ENCODE measurements at places on chromosomes 4 and X.
A peak's percentile ranks its signal among the peaks of the same experiment; 100 is the strongest.

- DNase-seq: no peak
These were observed 76.4 kb upstream of the PGRMC2 start for GRCh38 chr4:128363966-128364365.

DNA sequence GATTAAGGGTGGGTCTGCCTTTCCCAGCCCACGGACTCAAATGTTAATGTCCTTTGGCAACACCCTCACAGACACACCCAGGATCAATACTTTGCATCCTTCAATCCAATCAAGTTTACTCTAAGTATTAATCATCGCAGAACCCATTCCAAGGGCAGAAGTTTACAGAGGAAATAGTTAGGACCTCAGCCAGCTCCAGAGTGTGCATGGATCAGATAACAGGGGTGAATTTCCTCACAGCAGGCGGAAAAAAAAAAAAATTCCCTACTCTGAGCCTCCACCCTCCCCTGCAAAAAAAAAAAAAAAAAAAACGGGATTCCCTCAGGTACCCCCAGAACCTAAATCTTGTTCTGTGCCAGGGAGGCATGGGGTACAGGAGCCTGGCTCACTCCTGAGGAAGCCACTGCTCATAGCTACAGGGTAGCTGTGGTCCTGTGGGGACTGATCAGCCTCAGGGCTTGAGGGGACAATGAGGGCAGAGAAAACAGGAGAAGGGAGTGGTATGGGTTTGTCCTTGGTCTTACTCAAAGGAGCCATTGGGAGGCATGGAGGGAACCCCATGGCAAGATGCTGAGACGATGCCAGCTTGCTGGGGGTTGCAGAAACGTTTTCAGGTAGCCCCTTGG lies 113.0 kb downstream of the DHRSX start:
- no peak for DNase-seq

- DNase-seq: peak; percentile 65
These were observed 110.5 kb downstream of the ANXA3 start for GRCh38 chr4:78661921-78662521.

DNA sequence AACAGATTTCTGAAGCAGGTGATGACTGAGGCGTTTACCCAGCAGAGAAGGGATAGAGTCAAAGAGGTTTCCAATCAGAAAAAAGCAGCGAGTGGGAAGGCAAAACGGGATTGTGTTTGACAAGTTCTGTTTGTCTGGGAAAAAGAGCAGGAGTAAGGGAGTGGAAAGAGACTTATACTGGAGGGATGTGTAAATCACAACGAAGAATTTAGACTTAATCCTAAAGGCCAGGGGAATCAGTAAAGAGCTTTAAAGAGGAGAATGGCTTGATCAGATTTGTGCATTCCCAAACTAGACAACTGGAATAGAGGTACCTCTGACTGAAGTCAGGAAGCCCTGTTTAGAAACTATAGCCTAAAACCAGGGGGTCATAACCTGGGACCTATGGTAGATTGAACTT lies 31.5 kb upstream of the LRBA start:
- DNase-seq: no peak

DNA sequence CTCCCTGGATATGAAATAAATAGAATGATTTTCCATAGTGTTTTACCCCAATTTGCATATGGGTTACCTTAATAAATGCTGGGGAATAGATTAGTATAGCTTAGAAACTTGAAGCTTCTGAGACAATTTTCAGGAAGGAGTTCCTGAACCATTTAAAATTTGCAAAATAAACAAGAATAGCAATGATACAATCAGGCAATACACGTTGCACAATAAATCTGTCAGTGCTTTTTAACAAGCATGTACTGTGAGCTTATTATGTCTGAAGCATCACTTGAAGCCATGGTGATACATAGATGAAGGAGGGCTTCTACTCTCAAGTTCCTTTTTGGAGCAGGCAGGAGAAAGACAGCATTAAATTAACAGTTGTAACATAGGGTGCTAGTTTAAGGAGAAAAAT lies 84.2 kb upstream of the WDFY3 start:
- DNase-seq: no peak

GRCh38 chr4:185396724-185397385 lies at the start of gene ANKRD37:
TSS of gene ANKRD37 (plus strand) at chr4:185396841. CDS start at chr4:185396924, 83 bp downstream.
- DNase-seq: peak; percentile 20

DNA sequence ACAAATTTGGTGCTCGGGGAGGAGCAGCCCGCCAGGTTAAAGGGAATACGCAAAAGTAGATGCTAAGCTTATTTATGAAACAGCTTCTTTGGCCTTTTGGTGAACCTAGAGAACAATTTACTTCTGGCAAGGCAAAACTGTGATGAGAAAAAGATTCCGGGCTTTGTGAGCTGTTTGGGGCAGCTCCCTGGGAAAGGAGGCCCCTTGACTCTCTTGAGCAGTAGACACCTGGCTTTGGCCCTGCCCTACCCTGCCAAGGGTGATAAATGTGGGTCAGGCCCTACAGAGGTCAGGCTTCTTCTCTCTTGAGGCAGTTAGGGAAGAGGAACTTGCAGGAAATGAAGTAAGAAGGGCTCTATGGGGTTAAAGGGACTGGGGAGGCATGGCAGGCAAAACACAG lies 509.6 kb downstream of the MID1IP1 start:
- no peak for DNase-seq

GRCh38 chrX:21412883-21413282 lies 38.7 kb downstream of the CNKSR2 start:
- no peak for DNase-seq

GRCh38 chr4:110198049-110198434 lies 373 bp downstream of the ELOVL6 start:
- DNase-seq: no peak

GRCh38 chrX:86369847-86370630 lies 221.8 kb downstream of the DACH2 start:
- no peak for DNase-seq

DNA sequence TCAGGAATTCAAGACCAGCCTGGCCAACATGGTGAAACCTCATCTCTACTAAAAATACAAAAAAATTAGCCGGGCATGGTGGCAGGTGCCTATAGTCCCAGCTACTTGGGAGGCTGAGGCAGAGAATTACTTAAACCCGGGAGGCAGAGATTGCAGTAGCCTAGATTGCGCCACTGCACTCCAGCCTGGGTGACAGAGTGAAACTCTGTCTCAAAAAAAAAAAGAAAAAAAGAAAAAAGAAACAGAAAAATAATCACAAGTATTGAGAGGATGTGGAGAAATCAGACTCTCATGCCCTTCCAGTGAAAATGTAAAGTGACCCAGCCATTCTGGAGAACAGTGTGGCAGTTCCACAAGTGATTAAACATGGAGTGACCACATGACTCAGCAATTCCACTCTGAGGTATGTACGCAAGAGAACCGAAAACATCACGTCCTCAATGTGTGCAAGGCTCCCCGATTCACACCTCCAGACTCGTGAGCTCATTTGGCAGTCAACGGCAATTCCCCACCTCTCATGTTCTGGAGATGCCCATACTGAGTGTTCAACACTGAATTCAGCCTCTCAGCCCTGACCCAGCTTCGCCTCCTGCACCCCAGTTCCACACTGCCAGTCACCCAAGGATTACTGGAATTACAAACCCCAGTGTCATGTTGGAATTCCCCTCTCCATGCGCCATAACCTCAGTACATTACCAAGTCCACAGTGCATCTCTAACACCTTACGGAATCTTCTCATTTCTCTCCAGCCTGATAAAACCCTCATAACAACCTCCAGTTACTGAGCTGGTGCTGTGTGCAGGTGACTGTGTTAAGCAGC lies 21.1 kb downstream of the ACOX3 start:
- no peak for DNase-seq

GRCh38 chr4:155629183-155629825 lies 37.3 kb upstream of the GUCY1A1 start:
- DNase-seq: no peak

DNA sequence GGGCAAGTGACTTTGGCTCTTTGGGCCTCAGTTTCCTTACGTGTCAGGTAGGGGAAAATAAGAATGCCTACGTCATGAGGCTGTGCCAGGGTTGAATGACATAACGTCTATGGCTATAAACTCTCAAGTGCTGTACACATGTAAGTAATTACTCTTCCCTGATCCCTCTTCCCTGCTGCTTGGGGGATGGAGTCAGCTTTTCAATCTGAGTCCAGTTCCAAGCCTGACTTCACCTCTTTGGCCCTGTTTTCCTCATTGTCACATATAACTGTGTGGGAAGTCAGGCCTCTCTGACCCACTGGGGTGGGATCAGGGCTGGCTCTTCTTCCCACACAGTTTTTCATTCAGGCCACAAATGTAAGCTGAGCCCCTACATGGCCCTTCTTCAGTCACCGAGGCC lies 11.4 kb upstream of the CITED1 start:
- no peak for DNase-seq

DNA sequence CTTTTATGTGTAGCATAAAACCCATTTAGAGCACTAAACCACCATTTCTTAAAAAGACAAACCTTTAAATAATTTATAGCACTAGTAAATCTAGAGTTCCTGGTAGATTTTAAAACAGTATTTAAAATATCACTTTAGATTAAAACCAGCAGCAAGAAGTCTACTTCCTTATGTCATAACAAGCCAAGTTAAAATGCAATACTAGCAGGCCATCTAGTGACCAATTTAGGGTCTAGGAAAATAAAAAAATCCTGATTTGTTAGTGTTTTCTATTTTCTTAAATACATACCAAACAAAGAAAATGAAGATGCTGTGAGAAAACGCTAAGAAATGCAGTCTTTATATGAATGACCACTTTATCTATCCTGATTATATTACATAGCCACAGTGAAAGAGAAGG lies 53.9 kb downstream of the PAPSS1 start:
- DNase-seq: peak; percentile 17

- no peak for DNase-seq
These were observed 2144.7 kb downstream of the PCDH7 start for GRCh38 chr4:32864713-32865351.

DNA sequence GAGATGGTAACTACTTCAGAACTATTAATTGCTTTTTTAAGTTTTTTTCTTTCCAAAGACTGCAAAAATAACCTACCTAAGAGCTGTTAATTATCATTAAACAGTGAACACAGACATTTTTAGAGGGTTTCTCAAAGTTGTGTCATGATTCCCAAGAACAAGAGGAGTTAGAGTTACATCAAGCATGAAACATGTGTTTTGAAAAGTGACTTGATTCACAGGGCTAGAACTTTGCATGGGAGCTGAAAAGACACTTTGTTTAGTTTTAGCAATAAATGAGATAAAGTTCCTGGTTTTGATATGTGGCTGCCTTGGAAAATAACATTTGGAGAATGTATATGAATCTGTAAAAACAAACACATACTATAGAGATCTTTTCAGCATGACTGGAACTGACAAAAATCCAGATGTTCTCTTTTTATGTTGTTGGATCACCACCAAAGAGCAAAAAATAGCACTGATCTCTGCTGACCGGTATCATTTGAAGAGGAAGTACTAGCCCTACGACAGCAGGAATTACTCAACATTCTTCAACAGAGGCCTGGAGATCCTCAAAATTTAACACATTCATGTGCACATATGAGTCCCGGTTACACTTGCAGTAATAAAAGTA lies 173.0 kb upstream of the PCDH18 start:
- DNase-seq: peak; percentile 58

- DNase-seq: no peak
These were observed 95.8 kb upstream of the ELOVL6 start for GRCh38 chr4:110294165-110294564.

GRCh38 chr4:180465364-180465763 lies 1777.8 kb upstream of the TENM3 start:
- DNase-seq: no peak

- no peak for DNase-seq
These were observed 18.7 kb upstream of the XPNPEP2 start for GRCh38 chrX:129719931-129720530.

DNA sequence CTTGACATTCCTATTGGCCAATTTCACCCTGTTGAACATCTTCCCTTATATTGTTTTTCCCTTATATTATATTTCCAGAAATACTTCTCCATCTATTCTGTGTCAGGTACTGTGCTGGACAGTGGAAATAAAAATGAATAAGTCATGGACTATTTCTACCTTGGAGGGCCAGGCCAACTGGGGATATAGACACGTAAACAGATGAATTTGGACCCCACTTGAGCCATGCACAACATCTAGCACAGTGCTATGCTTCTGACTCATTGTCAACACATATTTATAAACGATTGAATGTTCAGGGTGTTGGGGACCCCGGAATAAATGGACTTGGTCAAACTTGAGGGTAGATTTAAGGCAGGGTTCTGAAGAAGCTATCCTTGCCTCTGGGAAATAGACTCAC lies 111.1 kb downstream of the ANK2 start:
- DNase-seq: no peak

- DNase-seq: no peak
These were observed 77.6 kb downstream of the CWH43 start for GRCh38 chr4:49063670-49064069.

GRCh38 chr4:159401226-159401712 lies 298.4 kb downstream of the RAPGEF2 start:
- no peak for DNase-seq

DNA sequence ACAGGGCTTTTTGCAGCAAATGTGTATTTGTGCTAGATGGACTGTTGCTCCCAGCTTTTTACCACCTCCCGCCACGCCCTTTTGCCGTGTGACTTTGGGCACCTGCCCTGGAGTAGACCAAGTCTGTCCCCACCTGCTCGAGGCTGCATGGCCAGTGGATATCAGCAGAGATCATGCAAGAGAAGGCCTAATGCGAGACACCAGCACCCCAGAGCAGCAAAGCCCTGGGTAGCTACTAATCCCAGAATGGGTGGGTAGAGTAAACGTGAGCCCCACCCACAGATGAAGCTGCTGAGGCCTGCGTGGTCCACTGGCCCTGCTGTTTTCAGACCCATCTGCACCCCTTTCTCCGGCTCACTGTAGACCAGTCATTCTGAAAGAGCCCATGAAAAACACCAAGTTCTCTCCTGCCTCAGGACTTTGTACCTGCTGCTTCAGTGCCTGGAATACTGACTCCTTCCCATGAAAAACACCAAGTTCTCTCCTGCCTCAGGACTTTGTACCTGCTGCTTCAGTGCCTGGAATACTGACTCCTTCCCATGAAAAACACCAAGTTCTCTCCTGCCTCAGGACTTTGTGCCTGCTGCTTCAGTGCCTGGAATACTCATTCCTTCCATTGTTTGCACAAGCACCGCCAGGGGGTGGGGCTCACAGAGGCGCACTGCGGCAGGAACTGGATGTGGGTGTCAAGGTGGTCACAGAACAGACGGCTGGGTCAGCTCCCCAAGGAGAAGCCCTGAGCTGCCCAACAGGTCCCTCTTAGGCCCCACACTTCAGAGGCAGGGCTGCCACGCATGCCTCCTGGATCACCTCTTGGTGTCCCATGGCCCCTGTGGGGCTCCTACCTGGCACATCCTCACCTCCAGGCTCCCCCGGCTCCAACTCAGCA lies 5.1 kb upstream of the TNIP2 start:
- no peak for DNase-seq

- DNase-seq: no peak
These were observed 16.2 kb upstream of the GNRHR start for GRCh38 chr4:67770422-67770821.

DNA sequence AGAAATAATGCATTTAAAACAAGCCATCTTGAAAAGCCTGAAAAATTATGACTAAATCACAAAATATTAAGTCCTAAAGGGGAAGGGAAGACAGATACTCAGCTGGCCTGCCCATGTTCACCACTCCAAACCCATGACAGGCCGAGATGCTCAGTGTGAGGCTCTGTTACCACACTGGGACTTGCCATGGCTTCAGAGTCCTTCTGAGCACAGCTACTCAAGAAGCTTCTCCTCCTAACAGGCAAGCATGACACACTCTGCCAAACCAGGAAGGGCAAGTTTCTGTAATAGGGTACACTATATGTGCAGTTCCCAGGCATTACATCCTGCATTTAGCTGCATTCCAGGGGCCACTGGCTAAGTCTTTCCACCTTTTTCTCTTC lies 34.0 kb upstream of the CYBB start:
- no peak for DNase-seq

GRCh38 chrX:21989384-21989783 lies 42.7 kb upstream of the PHEX start:
- no peak for DNase-seq

Measured in smooth muscle cell of the brain vasculature (primary cell).